HEK293T (cell line): ENCODE measurements at places on chromosomes 2 and 18.
A peak's percentile ranks its signal among the peaks of the same experiment; 100 is the strongest.

DNA sequence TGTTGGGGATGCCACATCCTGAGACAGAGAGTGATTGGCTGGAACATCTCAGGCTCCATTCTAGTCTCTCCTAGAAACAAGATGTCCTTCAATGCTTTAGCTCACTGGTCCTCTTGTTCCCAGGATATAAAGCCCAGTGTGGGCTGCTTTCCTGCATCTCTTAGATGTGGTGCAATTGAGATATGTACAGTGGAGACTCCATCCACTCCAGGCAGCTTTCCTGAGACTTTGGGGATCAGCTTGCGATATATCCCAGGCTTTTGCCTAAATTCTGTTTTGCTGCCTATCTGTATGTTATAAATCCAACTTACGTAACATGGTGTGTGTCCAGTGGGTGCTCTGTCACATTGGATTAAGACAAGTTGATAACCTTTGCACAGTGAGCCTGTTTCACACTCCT lies 264.9 kb downstream of the SUCLG1 start:
- DNase-seq: no peak

GRCh38 chr2:16006537-16007166 lies 66.3 kb downstream of the MYCN start:
- DNase-seq: no peak

GRCh38 chr2:43300781-43301583 lies 74.6 kb upstream of the ZFP36L2 start:
- DNase-seq: no peak

DNA sequence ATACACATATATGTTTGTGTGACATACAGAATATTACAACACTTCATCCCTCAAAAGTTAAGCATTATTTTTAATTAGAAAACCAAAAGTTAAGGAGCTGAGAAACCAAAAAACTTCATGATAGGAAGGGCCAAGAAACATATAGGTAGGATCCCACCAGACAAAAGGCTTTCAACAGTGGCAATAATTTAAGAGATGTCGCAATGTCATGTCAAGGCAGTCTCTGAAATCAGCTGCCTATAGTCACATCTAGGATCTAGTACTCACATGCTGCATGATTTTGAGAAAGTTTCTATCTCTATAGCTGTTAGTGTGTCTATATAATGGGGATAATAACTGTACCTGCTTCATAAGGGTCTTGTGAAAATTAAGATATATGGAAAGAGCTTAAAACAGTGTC lies 72.7 kb downstream of the SPIRE1 start:
- no peak for DNase-seq

GRCh38 chr2:85409845-85410583 lies at the start of gene CAPG:
CAPG (minus strand) TSS chr2:85410366; CDS start chr2:85402145, 8,221 bp downstream.
- DNase-seq: no peak

GRCh38 chr18:79529296-79529695 lies 133.6 kb downstream of the NFATC1 start:
- no peak for DNase-seq

DNA sequence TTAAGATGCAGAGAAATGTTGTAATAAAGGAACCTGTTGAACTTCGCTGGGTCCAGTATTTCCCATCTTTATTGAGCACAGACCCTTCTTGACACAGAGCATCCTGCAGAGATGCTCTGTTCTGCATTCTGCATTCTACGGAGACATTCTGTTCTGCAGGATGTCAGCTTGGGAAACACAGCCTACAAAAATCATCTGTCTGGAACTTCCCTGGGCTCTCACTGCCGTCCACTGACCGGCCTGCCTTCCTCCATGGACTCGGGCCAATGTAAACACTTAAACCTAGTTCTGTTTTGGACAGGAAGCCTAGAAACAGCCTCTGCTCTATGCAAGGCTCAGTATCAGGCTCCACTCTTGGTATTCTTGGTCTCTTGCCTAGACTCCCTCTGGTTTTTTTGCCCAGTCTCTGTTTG lies 90.0 kb upstream of the PPP1CB start:
- no peak for DNase-seq

DNA sequence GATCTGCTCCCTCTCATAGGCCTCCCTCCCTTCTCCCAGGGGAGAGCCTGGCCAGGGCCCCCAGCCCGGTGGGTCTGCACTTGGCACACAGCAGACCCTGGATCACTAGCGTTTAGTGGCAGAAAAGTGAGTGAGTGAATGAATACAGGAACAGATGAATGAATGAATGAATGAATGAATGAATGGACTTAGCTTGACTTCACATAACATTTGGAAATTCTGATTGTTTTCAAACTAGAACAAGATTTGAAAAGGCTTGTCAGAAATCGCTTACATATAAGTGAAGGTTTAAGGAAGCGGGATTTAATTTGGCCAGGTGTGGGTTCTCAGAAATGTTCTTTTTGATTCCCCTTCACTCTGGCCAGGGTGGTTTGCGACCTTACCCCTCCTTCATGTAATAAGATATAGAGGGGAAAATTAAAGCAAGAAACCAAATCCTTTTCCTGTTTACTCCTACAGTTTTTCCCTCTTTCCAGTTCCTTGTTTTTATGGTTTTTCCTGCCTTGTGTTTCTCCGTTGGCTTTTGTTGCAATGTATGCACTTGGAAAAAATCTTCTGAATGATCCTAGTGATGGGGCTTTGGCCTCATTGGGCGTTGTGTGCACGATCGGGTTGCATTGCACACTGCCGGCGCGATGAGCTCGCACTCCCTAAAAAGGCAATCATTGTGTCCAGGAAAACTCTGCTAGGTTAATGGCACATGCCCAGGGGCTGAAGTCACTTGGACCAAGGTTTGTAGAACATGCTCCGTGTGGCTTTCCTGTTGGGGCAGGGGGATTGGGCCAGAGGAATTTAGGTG lies 16.4 kb downstream of the LRRFIP1 start:
- DNase-seq: no peak

- DNase-seq: no peak
These were observed 101.5 kb downstream of the VAPA start for GRCh38 chr18:10015288-10015701.

GRCh38 chr2:121489284-121489683 lies 41.4 kb upstream of the RNU4ATAC start:
- no peak for DNase-seq

DNA sequence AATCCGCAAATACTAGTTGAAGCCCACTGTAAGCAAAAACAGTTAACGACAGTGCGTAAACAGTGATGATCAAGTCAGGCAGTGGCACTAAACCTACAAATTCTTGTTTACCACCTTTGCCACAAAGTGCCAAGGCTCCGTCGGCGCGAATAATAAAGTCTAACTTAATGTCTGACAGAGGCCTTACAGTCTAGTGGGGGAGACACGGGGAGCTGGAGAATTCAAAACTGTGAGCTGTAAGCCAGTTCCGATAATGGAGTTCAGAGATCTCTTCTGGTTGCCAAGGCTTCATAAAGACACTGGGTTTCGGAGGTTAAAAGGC lies 284 bp upstream of the EXOC6B start:
- no peak for DNase-seq

- peak; percentile 10 for DNase-seq
These were observed 7.1 kb upstream of the NAPG start for GRCh38 chr18:10518595-10519255.

GRCh38 chr2:29213888-29214291 lies 98.7 kb downstream of the CLIP4 start:
- no peak for DNase-seq

- DNase-seq: no peak
These were observed 84.8 kb upstream of the POMC start for GRCh38 chr2:25253153-25253626.

GRCh38 chr2:97858442-97858841 lies 137.3 kb downstream of the TMEM131 start:
- DNase-seq: peak; percentile 9

- no peak for DNase-seq
These were observed 510.9 kb downstream of the PARD3B start for GRCh38 chr2:205056151-205056561.

DNA sequence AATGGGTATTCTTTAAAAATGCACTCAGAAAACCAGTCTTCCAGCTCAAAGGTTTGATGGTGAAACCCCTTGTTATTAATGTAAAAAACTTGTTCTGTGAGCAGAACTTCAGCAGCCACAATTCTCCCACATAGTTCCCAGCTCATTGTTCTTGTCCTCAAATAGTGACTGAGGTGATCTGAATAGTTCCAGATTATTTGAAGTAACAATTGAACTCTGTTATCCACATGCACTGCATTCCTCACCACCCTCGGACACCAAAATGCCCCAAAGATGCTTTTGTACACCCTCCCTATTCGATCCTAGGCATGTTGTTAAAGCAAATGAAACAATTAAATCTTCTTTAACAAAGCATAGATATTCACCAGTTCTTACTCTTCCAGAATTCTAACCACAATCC lies 2186.8 kb upstream of the CELF4 start:
- DNase-seq: no peak

- no peak for DNase-seq
These were observed 112.0 kb upstream of the THOC1 start for GRCh38 chr18:379681-380330.

- DNase-seq: no peak
These were observed 65.6 kb downstream of the WDR7 start for GRCh38 chr18:56716692-56717146.

- DNase-seq: no peak
These were observed 154.4 kb upstream of the SERTAD2 start for GRCh38 chr2:64808092-64808491.

DNA sequence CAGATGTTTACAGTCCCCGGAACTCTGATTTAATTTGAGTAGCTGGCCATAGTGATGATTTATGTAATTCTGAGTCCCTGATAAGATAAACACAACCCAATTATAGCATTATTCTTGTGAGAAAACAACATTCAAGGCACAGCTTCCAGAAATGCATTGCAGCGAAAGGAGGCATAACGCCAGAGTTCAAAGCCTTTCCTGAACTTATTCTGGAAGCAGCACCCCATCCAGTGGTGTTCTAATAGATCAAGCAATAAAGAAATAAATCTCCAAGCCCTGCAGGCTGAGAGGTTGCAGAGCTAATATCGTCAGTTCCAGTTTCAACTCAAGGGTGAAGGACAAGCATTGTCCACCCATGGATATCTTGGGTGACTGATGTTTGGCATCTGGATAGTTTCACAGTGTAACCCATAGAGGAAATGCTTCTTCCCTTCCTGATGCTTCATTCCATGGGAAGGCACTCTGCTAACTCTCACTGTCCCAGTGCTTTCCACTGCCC lies 18.8 kb downstream of the CDH2 start:
- DNase-seq: no peak

DNA sequence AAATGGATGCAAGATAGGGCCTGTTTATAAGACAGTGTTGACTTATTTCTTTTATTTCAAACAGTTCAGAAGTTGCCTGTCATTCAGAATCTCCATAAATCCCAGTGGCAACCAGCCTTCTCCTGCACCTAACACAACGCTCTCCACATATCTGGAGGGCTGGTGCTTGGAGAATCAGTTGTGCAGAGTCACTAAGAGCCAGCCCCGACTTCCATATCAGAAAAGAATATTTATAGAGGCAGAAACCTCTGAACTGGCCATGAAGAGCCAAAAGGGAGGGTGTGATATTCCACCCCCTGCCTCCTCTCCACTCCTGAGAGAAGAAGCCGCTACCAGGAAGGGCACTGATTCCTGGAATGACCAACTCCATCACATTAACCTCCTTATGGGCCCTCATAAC lies 34.0 kb upstream of the B4GALT6 start:
- DNase-seq: no peak

DNA sequence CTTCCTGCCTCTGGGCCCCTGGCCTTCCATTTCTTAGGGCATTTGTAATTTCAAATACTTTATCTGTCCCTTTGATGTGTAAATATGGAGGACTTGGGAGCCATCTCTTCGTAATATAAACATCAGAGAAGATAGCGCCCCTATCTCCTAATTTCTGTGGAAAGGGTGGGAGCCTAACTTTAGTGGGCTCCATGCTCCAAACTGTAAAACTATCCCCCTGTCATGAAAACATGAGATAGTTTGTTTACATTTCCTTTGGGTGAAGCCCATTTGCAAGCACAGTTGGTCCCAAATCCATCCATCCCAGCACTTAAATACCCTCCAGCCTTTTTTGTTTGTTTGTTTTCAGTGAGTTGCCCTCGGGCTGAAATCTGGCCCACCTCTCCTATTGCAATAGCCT lies 782.6 kb upstream of the FSHR start:
- no peak for DNase-seq

GRCh38 chr2:145402706-145403277 lies 882.9 kb upstream of the ZEB2 start:
- DNase-seq: no peak

- no peak for DNase-seq
These were observed 42.7 kb upstream of the MSH2 start for GRCh38 chr2:47360283-47360682.

- peak; percentile 61 for DNase-seq
These were observed 93.3 kb downstream of the CTAGE1 start for GRCh38 chr18:22324191-22325131.

DNA sequence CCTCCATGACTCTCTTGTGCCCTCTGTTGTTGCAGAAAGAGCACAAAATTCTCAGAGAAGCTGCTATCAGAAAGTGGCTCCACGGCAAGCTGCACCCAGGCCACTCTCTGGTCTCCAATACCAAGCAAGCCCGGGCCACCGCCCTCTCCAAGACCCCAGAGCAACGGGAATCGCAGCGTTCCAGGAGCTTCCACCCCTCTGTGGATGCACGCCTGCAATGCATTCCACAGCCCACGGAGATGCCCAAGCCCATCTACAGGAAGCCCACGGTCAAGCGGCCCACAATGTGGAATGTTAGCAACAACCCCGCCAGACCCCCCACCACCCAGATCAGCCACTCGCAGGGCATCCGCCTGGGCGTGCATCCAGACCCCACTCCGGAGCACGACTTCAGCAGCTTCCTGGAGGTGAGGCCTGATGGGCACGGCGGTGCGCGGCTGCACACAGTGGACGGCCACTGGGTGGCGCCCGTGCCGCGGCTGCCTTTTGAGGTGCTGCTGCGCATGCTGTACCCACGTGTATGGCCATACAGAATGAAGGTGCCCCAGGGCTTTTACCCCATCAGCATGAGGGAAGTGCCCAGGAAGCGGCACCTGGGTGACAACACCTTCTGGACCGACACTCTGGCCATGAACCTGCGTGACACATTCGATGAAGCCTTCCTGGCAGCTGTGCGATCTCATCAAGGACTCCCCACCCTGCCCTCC lies 6.3 kb downstream of the ANKRD53 start:
- peak; percentile 55 for DNase-seq

GRCh38 chr2:107585851-107586250 lies 240.8 kb upstream of the RGPD4 start:
- no peak for DNase-seq

DNA sequence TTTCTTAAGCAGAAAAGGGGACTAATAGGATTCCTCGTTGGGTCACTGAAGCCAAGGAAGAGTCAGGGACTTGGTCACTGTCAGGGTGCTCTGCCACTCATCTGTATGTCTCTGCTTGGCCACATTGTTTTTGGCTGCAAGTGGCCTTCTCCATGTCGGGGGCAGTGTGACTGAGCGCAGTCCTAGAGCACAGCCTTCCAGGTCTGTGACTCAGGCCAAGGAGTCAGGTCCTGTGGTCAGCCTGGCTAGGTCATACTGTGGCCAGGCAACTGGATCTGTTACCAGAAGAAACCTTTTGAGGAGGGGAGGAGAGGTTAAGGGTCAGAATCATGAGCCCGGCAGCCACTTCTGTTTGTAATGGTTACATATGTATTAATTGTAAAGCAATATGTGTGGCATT lies 61.3 kb downstream of the GALNT1 start:
- no peak for DNase-seq
